ENCODE measurements at places on chromosomes 1 and 21. TPM values are rescaled to one million over a fixed set of nuclear protein-coding genes. Genes with fewer than 3 reads are reported as not detected.

SH3BGR gene
- 3.4 TPM for total RNA-seq

HLX gene
- total RNA-seq = 1.4 TPM

KRTAP12-2 gene
- total RNA-seq = not detected

ST6GALNAC3 gene
- total RNA-seq = 46.8 TPM

UMODL1 gene
- not detected for total RNA-seq

GRCh38 chr1:56780128-56780750, 39.0 kb downstream of the FYB2 start:
- H3K27me3 ChIP-seq = peaks cover 1% of the 10 kb centered on the region
- no peaks in the 10 kb centered on the region for H3K4me1 ChIP-seq
- DNase-seq = no peak
- H3K27ac ChIP-seq = no peak overlapping the region
- no peaks in the 10 kb centered on the region for H3K36me3 ChIP-seq
- H3K4me3 ChIP-seq = no peak overlapping the region

- no peaks in the 10 kb centered on the region for H3K36me3 ChIP-seq
- no peaks in the 10 kb centered on the region for H3K27me3 ChIP-seq
- no peak overlapping the region for H3K4me3 ChIP-seq
- no peak overlapping the region for H3K27ac ChIP-seq
- no peak for DNase-seq
- H3K4me1 ChIP-seq = peaks cover 2% of the 10 kb centered on the region
These were observed 15.0 kb upstream of the IFNGR2 start for GRCh38 chr21:33388188-33388587.

GRCh38 chr1:26029864-26030481, 8.4 kb downstream of the EXTL1 start:
- no peak for DNase-seq
- peaks cover 17% of the 10 kb centered on the region for H3K27me3 ChIP-seq
- no peaks in the 10 kb centered on the region for H3K4me1 ChIP-seq
- H3K36me3 ChIP-seq = no peaks in the 10 kb centered on the region
- no peak overlapping the region for H3K27ac ChIP-seq

GRCh38 chr21:31265366-31266013, 78.6 kb downstream of the TIAM1 start:
- peaks cover 2% of the 10 kb centered on the region for H3K27me3 ChIP-seq
- peak overlapping the region; percentile 48 for H3K27ac ChIP-seq
- no peak for DNase-seq
- peak overlapping the region; percentile 34 for H3K4me3 ChIP-seq
- H3K36me3 ChIP-seq = peaks cover 36% of the 10 kb centered on the region

DNA sequence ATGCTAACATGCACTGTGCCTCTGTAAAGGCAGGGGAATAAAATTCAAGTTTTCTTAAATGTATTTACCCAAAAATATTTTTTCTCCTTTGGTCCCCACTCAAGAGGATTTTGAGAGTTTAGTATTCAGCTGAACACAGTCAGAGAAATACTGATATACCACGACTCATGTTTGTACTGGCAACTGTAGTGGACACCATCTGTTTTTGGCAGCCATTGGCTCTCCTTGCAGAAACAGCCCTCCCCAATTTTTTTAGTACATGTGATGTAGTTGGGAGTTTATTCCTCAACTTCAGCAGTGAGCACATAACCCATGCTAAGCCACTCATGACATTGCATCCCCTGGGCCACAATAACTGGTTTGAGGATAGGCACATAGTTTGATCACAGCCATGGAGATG, 154.8 kb upstream of the POU3F1 start:
- DNase-seq = no peak
- no peaks in the 10 kb centered on the region for H3K4me1 ChIP-seq
- no peaks in the 10 kb centered on the region for H3K27me3 ChIP-seq
- H3K36me3 ChIP-seq = no peaks in the 10 kb centered on the region
- no peak overlapping the region for H3K27ac ChIP-seq

- H3K27me3 ChIP-seq = peaks cover 1% of the 10 kb centered on the region
- H3K36me3 ChIP-seq = no peaks in the 10 kb centered on the region
- H3K27ac ChIP-seq = no peak overlapping the region
These were observed 206.3 kb downstream of the KIF26B start for GRCh38 chr1:245361065-245361464.

DNA sequence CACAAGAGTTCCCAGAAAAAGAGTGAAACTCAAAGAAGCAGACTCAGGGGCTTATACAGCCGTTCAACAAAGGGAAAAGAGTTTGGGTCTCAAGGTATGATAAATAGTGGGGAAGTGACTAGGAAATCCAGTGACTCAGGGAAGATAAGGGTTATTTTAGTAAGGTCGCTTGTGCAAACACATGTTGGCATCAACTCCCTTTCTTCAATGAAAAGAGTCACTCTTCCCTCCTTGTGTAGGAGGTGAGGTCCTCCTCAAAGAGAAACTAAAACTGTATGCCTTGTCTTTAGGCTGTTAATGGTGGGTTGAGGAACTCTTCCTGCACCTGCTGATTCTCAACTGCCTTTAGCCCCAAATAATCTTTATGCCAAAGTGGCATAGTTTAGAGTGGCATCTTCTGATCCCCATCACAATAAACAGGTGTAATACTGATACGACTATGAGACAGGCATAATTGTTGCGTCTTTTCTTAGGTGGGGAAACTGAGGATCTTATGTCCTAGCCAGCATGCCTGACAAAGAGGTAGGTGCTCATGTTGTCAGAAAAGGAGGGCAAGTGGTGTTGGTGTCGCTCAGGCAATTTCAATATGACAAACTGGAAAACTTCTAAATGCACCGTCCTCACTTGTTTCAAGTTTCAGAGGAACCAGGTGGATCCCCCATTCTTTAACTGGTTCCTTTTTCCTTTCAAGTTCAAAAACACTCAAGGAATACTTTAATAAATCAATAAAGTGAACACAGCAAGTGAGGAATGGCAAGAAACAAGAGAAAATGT, 294.1 kb upstream of the RUNX1 start:
- peaks cover 4% of the 10 kb centered on the region for H3K4me1 ChIP-seq
- H3K36me3 ChIP-seq = no peaks in the 10 kb centered on the region
- H3K4me3 ChIP-seq = no peak overlapping the region

GRCh38 chr1:46539972-46540371, 11.5 kb downstream of the KNCN start:
- no peak overlapping the region for H3K27ac ChIP-seq
- no peak overlapping the region for H3K4me3 ChIP-seq
- no peak for DNase-seq
- H3K36me3 ChIP-seq = peaks cover 5% of the 10 kb centered on the region
- peaks cover 13% of the 10 kb centered on the region for H3K4me1 ChIP-seq

- no peak overlapping the region for H3K27ac ChIP-seq
- peaks cover 19% of the 10 kb centered on the region for H3K4me1 ChIP-seq
- DNase-seq = no peak
- H3K27me3 ChIP-seq = no peaks in the 10 kb centered on the region
- no peaks in the 10 kb centered on the region for H3K36me3 ChIP-seq
These were observed 69.2 kb upstream of the HSPA13 start for GRCh38 chr21:14452031-14452726.

- peaks cover 4% of the 10 kb centered on the region for H3K36me3 ChIP-seq
- H3K27ac ChIP-seq = no peak overlapping the region
- no peaks in the 10 kb centered on the region for H3K4me1 ChIP-seq
- peaks cover 11% of the 10 kb centered on the region for H3K27me3 ChIP-seq
- DNase-seq = no peak
These were observed 10.8 kb downstream of the UMODL1 start for GRCh38 chr21:42081931-42082381.

GRCh38 chr1:225470211-225471108, 42.6 kb upstream of the LBR start:
- H3K27me3 ChIP-seq = peaks cover 6% of the 10 kb centered on the region
- no peak for DNase-seq
- no peak overlapping the region for H3K27ac ChIP-seq
- peaks cover 3% of the 10 kb centered on the region for H3K36me3 ChIP-seq
- H3K4me1 ChIP-seq = peaks cover 11% of the 10 kb centered on the region
- no peak overlapping the region for H3K4me3 ChIP-seq

DNA sequence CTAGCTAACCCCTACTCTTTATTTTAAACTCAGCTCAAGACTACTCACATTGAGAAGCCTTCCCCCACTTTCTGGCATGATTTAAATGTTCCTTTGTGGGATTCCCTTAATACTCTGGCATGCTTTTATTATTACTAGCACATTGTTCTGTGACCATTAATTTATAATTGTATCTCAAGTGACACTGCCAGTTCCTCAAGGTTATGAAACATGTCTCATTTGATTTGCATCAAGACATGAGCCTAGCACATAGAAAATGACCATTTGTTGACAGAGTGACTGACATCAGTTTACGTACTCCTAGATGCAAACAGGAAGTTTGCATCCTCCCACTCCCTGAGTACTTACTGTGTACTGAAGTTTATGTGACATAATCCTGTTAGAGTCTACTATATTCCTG, 15.2 kb downstream of the RGS4 start:
- no peak for DNase-seq
- no peak overlapping the region for H3K4me3 ChIP-seq
- peaks cover 3% of the 10 kb centered on the region for H3K4me1 ChIP-seq
- no peak overlapping the region for H3K27ac ChIP-seq
- H3K27me3 ChIP-seq = no peaks in the 10 kb centered on the region

DNA sequence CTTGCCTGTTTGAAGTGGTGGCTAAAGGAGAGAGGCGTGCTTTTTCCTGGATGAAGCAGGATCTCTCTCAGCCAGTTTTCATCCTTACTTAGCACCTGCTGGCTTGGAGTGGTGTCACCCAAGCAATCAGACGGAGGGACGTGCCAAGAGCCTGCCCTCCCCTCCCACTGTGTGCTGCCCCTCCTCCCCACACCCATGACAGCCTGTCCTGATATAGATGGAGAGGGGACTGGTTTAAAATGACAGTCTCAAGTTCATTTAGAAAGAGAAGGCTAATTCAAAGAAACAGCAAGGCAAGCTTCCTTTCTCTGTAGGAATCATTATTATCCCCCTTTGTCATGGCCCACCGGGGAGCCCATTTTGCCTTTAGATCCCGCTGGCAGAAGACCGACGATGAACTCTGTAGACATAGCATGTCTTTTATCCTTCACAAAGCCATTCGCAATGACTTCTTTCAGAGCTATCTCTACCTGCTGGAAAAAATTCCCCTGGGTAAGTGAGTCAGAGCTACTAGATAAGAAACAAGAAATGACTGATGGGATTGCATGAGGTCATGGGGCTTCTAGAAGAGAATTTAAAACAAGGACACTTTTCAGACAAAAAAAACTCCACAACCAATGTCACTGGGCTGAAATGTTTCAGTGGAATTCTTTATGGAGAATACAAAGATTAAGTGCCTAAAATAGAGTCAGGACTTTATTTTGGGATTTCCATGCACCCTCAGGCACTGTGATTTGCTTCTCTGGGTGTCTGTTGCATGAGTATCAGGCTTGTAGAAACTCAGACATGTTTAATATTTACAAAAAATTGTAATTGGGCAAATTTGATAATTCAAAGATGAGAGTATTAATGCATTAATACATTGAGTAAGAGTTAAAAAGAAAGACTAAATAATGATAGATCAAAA, at the start of gene NTMT2:
Gene NTMT2, plus strand, starts transcription at position 190 of the 907 bp plus-strand sequence. Its CDS starts 149 bp downstream, at position 339.
- DNase-seq = no peak
- no peak within 1 kb of the TSS for H3K27ac ChIP-seq
- no peak within 1 kb of the TSS for H3K4me3 ChIP-seq

- DNase-seq = no peak
- H3K27ac ChIP-seq = no peak overlapping the region
- peaks cover 38% of the 10 kb centered on the region for H3K4me1 ChIP-seq
- H3K4me3 ChIP-seq = no peak overlapping the region
These were observed 9.8 kb upstream of the IRF2BP2 start for GRCh38 chr1:234619794-234620247.

DNA sequence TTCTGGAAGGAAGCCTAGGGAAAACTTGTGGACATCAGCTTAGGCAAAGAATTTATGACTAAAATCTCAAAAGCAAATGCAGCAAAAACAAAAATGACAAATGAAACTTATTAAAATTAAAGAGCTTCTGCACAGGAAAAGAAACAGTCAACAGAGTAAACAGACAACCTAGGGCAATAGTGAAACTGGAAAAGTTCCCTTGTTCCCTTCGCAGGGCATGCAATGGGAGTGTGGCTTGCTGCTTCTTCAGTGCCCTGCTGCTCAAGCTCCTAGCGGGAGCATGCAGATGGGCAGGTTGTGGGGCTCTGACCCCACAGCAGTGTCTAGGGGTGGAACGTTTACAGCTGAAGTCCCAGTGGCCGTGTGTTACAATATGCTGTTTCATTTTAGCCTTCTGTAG, 1797.4 kb downstream of the NCAM2 start:
- H3K27me3 ChIP-seq = no peaks in the 10 kb centered on the region
- DNase-seq = no peak
- H3K4me3 ChIP-seq = no peak overlapping the region
- peaks cover 5% of the 10 kb centered on the region for H3K4me1 ChIP-seq
- no peaks in the 10 kb centered on the region for H3K36me3 ChIP-seq

DNA sequence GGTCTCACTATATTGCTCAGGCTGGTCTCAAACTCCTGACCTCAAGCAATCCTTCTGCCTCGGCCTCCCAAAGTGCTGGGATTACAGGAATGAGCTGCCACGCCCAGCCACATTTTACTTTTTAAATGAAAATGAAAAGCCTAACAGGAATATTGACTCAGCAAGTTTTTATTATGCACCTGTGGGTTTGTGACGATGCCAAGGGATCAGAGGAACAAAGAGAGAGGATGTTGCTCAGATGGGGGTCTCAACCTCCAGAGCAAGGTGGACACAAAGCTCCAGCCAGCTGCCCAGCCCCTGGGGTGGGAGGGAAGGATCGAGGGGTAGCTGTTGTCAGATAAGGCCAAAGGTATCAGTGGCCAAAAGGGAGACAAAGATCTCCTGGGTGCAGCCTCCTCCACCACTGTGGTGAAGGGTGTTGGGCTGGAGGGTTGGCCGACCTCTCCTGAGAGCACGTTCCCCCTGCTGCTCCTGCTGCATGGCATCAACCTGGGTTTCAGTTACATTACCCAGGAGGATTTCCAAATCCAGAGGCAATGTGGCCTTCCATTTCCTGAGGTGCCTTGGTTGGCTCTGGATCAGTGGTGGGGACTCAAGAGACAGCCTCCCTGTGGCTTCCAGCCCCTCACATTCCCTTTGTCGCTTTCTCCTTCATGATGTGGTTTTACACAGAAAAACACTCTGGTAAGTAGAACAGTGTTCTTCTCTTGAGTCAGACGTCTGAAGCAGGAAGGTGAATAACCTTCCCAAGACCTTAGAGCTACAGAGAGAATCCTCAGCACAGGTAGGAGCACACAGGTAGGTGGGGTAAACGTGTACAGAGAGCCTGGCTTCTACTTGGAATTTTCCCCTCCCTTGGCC, 34.2 kb downstream of the ZNF496 start:
- H3K4me1 ChIP-seq = peaks cover 8% of the 10 kb centered on the region
- H3K27ac ChIP-seq = peak overlapping the region; percentile 57
- peaks cover 13% of the 10 kb centered on the region for H3K27me3 ChIP-seq
- H3K4me3 ChIP-seq = peak overlapping the region; percentile 72

GRCh38 chr21:36784947-36785346, 86.0 kb downstream of the SIM2 start:
- H3K27ac ChIP-seq = no peak overlapping the region
- peaks cover 3% of the 10 kb centered on the region for H3K27me3 ChIP-seq
- peaks cover 21% of the 10 kb centered on the region for H3K36me3 ChIP-seq
- H3K4me1 ChIP-seq = peaks cover 19% of the 10 kb centered on the region

Measured in endothelial cell (in vitro differentiated cells).